ENCODE measurements at places on chromosomes 6 and 20. TPM values are rescaled to one million over a fixed set of nuclear protein-coding genes. Genes with fewer than 3 reads are reported as not detected.

The HTR1E gene
- total RNA-seq, result 0.33 TPM

The PTPN1 gene
- total RNA-seq, result 23.5 TPM

The TSBP1 gene
- total RNA-seq, result not detected

The MMUT gene
- total RNA-seq, result 32.5 TPM

The HLA-DQB2 gene
- not detected for total RNA-seq

The PNLDC1 gene
- total RNA-seq, result 0.49 TPM

The CD164 gene
- 195 TPM for total RNA-seq

The DEK gene
- 146 TPM for total RNA-seq

The RIN2 gene
- total RNA-seq, result 52.7 TPM

The RWDD2A gene
- total RNA-seq, result 7.6 TPM
